HAP-1 (cell line): ENCODE measurements at places on chromosomes 7 and 10.

DNA sequence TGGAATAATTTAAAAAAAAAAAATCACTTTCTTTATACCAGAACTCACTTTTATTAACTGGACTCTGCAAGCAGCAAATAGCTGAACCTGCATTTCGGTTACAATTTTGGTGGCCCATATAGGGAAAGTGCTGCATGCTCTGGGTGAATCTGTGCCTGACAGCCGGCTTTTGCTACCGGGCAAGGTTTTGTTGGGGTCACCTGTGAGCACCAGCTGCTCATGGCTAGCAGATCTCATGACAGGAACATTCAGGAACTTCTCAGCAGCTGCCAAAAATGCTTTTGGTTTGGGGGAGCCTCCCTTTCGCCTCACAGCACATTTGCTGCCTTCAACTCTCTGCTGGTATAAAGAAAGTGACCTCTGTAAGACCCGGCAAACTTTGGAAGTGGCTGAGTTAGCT is 13.2 kb upstream of the CREB3L2 start:
- DNase-seq = no peak

- DNase-seq = no peak
Measured at GRCh38 chr10:122251459-122252255, 19.4 kb upstream of the BTBD16 start.

DNA sequence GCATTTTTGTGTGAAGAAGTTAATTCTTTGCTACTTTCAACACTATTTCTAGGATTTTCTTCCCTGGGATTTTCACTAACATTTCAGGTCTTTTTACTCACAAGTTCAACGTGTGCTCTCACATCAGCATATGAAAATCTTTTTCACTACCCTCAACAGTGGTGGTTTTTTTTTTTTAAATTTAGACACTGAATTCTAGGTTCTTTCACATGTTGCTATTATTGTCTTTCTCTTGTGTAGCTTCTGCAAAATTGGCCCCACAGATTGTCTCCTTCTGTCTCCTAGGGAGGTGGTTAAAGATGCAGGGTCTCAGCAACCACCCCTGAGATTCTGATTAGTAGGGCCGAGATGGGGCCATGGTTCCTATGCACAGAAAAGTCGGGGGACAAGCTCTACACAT is 165.0 kb upstream of the GPR26 start:
- no peak for DNase-seq

- DNase-seq = peak; percentile 75
Measured at GRCh38 chr10:95374597-95375209, 83.9 kb upstream of the PDLIM1 start.

DNA sequence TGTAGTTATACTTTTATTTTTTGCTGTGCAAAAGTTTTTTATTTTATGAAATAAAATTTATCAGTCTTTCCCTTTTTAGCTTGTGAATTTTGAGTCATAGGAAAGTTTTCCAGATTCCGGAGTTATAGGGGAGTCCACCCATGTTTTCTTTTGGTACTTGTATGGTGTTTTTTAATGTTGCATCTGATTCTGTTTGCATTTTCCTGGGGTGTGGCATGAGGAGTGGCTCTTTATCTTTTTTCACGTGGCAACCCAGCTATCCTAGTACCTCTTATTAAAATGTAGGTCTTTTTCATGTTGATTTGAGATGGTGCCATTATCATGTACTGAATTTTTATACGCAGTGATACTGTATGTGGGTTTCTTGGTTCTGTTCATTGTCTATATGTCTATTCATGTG is 19.7 kb downstream of the EXOC6 start:
- no peak for DNase-seq

DNA sequence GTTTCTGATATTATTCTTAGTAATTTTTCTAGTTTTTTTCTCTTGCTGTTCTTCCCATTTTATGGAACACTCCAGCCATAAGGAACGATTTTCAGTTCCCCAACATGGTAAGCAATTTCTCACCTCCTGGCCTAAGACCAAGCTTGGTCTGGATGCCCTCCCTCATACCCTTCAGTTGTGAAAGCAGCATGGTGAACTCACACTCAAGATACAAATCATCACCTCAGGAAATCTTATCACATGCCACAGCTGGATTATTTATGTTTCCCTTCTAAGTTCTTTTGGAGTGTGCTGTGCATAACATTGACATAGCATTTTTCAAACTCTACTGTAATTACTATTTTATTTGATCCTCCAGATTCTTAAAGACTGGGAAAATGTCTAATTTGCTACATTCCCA is 216.6 kb downstream of the AGMO start:
- DNase-seq = no peak
